HS-5 (cell line): ENCODE measurements at places on chromosomes 2 and 18.

- DNase-seq, result no peak
Observed at GRCh38 chr18:9210966-9211365, 74.4 kb downstream of the ANKRD12 start.

GRCh38 chr2:64192125-64192479 lies 47.9 kb upstream of the PELI1 start:
- no peak for DNase-seq

GRCh38 chr2:227349989-227350612 lies 25.1 kb downstream of the MFF start:
- DNase-seq, result no peak

DNA sequence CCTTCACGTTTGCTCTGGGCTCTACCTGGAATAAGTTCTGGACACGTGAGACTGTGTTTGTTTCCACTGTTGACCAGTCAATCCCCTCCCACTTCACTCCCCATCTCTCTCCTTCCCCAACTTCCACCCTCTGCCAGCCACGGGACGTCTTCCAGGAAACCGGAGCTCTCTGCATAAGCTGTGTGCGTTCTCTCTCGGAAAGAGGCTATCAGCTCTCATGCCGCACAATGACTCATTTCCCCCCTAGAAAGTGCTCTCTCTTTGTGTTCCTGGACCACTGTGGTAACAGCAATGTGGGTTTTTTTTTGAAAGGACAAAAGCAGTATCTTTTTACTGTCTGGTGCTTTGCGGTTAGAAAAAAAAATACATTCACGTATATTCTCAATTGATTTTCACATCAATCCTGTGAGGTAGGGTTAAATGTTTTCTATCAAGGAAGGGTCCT lies 10.2 kb downstream of the PROKR1 start:
- no peak for DNase-seq

- peak; percentile 45 for DNase-seq
Observed at GRCh38 chr18:25399554-25399953, 47.6 kb upstream of the ZNF521 start.

DNA sequence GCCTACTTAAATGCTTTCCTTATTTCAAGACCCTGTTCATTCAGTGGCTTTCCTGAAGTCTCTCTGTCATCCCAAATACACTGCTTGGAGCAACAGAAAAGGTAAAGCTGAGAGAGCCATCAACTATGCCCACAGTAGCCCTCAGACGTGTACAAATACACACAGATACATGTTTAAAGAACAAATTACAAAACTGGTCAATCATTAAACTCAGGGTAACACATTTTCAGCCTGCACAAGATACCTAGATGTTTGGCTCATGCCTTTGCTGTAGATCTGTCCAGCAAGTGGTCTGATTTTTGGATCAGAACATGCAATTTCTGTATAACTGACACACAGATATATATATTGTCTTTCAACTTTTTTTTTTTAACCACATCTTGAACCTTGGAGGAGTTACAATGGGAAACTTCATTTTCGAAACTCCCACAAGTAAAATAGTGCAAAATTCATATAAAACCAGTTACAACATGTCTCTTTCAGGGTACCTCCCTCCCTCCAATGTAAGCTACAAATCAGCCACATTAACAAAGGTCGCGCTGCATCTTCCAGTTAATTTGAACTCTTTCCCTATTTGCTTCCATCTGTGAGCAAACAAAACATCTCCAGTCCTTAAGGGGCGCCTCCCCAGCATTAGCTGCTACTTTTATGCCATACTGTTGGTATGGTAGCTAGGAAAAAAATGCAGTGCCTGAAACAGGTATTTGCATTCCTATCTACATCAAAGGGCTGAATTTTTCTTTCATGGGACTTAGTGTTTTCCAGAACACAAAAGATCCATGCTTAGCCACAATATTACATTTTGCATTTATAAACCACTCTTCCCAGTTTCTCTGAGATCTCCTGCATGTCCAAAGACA lies 311.9 kb downstream of the NRXN1 start:
- no peak for DNase-seq

GRCh38 chr2:68456198-68456597 lies 10.9 kb downstream of the FBXO48 start:
- DNase-seq, result no peak

DNA sequence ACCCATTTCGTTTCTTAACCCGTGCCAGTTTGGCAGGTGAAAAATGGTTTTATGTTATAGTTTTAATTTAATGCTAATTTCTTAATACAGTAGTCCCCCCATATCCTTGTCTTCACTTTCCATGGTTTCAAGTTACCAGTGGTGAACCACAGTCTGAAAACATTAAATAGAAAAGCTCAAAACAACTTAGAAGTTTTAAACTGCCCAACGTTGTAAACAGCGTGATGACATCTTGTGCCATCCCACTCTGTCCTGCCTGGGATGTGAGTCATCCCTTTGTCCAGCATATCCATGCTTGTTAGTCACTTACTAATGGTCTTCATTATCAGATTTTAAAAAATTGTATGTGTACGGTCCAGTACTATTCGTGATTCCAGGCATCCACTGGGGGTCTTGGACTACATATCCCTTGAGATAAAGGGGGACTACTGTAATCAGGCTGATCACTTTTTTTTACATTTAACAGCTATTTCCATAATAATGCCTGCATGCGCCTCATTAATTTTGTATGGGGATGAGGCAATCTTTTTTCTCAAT lies 31.9 kb downstream of the SLC66A3 start:
- peak; percentile 26 for DNase-seq

DNA sequence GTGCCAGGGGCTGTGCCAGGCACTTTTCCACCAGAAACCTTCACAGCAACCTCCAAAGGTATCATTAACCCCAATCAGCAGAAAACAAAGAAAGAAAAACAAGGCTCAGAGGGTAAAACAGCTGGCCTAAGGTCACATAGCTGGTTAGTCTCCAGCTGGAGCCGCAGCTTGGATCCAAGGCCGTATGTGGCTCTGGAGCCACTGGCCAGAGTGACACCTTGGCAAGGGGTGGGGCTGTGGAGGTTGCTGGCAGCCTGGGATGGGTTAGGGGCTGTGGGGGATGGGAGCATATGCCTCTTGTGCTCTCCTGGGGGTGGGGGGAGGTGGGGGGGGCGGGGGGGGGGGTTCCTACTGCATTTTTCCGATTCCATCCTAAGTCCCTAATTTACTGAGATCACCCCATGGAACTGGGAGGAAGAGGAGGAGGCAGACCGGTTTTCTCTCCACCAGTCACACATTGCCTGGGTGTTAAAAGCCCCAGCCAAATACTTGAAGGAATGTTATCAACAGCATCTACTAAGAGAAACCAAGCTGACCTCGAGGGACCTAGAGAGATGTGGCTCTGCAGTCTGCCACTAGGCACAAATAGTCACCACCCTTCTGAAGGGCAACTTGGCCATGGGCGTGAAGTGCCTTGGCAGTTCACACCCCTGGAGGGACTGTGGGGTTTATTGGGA lies 8.0 kb downstream of the HAAO start:
- no peak for DNase-seq

- DNase-seq, result no peak
Observed at GRCh38 chr18:13613099-13613498, 113.3 kb downstream of the FAM210A start.

GRCh38 chr2:104734937-104735586 lies 118.9 kb upstream of the POU3F3 start:
- DNase-seq, result no peak

DNA sequence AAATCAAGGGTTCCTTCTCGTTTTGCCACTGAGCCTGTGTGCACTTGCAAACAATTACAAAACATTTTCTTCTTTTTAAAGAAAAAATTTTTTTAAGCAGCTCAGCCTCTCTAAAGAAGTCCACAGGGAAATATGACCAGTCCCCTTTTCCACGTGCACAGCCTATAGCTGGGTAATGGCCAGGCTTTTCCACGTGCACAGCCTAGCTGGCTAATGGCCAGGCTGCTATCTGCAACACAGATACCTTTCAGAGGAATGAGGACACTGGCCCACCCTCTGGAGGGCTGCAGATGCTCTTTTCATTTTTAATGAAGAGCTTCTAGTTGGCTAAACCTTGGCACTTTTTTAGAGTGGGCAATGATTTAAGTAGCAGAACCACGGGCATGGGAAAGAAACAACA lies 46.3 kb downstream of the ASB18 start:
- DNase-seq, result no peak

DNA sequence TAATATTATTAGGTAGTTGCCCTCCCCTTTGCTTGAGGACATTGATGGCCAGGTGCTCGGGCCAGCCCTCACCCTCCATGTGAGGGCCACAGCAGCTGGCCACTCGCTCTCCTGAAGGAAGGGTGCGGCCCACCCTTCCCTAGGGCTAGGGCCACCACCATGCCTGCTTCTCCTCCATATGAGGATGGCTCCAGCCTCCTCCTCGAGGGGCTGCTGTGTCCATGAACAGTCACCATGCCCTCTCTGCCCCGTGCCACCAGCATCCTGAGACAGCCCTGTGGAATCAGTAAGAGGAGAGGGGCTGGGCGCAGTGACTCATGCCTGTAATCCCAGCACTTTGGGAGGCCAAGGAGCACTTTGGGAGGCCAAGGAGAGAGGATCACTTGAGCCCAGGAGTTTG lies 2.4 kb downstream of the GPR17 start:
- DNase-seq, result no peak

- DNase-seq, result no peak
Observed at GRCh38 chr2:217966423-217967070, 36.2 kb downstream of the TNS1 start.

DNA sequence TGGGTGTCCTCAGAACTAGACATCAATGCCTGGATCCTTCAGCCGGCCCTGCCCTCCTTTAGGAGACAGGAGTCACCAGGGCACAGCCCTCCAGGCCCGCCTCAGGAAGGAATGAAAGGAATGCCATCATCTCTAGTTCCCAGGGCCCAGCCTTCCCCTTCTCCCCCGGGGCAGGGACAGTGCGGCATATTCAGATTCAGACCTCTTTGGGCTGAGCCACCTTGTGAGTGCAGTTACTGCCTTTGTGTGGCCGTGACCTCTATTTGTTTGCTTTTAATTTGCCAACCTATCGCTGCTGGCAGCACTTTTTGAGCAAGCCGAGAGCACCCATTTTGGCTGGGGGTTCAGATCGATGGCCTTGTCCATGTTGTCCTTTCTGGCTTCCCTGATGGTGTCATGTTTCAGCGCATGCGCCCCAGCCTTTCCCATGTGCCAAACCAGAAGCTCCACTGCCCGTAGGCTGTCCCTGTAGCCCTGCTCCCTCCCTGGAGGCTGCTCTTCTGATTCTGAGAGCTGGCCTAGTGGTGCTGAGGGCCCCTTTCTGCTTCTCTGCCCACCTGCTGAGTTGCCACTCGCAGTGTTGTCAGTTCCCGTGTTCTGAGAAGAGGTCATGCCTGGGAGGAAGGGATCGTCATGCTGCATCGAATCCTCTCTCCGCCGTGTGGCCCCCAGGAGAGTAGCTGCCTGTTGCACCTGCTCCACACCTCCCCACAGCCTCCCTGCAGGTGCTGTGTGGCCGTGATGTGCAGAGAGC lies 10.9 kb downstream of the ANKRD23 start:
- DNase-seq, result no peak

GRCh38 chr18:76131738-76132137 lies 363.3 kb downstream of the ZNF516 start:
- no peak for DNase-seq

DNA sequence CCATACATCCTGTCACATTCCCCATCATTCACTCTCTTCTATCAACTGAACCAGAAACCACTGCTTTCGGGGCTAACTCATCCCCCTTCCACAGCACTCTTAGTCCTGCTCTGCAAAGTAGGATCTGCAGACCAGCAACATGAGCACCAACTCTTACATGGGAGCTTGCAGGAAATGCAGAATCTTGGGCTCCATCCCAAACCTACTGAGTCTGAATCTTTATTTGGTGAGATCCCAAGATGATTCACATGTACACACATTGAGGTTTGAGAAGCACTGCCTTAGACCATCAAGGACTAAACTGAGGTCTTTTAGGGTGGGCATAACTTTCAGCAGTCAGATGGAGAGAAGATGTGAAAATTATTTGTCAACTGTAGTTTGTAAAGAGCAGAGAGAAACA lies 235.6 kb upstream of the EPHA4 start:
- DNase-seq, result no peak

DNA sequence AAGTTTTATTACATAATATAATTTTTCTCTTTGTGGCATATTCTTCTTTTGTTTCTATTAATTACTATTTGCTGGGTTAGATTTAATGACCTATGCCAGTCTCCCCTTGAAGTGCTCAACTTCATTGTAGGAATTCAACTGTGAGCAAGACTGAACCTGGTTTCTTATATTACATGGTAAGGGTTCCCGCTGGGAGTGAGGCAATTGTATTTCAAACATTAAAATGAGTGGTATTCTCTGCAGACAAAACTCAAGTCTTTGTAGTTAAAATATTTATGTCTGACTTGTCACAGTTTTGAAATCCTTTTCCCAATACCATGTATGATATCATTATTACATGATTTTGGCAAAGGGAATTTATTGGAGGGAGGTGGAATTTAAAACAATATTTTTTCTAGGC lies 278.7 kb downstream of the GULP1 start:
- no peak for DNase-seq

- DNase-seq, result no peak
Observed at GRCh38 chr2:51782921-51783765, 751.2 kb upstream of the NRXN1 start.

DNA sequence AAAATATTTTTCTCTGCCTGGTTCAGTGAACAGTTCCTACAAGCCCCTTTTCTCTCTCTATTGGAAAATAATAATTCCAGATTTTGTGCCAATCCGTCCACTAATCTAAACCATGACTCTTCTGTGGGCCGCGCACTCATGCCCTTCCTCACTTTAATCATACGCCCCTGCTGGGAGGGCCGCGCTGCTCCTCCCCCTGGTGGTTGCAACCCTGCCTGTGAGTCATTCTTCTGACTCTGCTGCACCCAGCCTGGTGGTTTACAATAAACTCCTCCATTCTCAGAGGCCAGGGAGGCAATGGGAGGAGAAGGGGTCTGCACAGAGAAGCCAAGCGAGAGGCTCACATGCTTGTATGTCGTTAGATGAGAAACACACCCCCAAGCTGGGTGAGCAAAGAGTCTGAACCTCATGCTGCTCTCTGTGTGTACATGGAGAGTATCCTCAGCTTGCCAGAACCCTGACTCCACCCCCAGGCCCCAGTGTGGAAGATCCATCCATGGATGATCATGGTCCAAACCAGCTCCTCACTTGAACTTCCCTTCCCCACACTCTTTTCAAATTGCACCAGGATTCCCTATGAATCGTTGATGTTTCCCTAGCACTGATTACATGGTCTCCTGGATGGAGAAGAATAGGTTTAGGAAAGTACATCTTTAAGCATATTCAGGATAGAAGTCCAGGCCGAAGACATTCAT lies 228.9 kb downstream of the ANKRD30B start:
- peak; percentile 45 for DNase-seq

- DNase-seq, result peak; percentile 80
Observed at GRCh38 chr2:36277146-36277808, 78.3 kb upstream of the CRIM1 start.

DNA sequence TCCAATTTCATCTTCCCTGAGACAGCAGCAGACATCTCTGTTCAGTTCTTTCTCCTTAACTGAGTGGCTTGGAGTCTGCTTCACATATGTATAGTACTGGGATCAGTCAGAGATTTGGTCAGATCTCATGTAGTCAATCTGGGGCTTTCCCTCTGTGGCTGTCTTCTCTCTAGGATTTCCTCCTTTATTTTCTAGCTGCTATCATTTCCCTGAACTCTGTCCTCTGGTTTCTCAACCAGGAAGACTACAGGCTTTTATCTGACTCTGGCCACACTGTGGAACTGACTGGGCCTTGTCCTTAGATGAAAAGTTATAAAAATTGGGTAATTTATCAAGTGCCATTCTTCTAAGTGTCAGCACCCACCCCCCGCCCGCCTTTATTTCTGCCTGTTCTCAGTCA lies 121.0 kb downstream of the RAPGEF4 start:
- no peak for DNase-seq
